ENCODE measurements at places on chromosomes 12 and 14.

DNA sequence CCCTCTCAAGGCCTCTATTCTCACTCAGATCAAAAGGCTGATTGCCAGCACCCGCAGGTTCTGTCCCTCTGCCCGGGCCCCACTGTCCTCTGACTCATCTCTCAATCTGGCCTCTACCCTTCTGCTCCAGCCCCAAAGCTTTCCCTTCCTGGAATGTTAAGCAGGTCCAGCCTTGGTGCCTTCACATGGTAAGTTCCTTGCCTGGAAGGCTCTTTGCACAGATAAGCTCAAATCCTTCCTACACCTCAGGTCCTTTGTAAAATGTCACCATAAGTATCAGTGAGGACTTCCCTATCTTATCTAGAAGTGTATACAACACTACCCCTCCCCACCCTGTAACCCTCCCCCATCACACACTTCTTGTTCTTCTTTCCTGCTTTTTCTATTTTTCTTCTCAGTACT, 22.2 kb downstream of the LPCAT3 start:
- DNase-seq: no peak

DNA sequence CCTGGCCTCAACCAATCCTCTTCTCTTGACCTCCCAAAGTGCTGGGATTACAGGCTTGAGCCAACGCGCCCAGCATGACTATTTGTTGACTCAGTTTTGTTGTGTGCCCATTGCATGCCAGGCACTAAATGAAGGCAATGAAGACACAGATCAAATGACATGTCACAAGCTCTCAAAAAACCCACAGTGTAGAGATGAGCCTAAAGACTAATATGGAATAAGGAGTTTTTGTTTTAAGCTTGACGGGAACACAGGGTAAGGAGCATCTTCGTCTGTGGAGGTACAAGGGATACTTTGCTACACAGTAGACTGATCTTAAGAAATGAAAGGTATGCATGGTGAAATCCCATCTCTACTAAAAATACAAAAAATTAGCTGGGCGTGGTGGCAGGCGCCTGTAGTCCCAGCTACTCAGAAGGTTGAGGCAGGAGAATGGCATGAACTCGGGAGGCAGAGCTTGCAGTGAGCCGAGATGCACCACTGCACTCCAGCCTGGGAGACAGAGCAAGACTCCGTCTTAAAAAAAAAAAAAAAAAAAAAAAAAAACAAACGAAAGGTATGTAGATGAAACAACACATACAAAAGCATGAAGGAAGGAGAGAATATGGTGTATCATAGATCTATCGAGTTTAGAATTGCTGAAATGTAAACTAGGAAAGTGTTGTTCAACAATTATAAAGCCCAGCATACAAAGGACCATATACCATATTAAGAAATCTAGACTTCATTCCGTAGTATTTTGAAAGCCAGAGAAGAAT, 122.1 kb upstream of the PTPRB start:
- DNase-seq: no peak

DNA sequence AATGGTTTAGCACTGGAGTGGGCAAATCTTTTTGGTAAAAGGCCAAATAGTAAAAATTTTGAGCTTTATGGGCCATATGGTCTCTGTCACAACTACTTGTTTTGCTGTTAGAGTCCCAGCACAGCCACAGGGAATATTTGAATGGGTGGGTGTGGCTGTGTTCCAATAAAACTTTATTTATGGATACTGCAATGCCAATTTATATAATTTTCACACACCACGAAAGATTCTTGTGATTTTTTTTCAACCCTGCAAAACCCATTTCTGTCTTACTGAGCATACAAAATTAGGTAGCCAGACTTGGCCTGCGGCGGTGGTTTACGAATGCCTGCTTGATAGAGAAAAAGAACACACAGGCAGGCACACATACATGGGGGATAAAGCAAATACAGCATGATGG, 28.3 kb downstream of the TMEM120B start:
- no peak for DNase-seq

DNA sequence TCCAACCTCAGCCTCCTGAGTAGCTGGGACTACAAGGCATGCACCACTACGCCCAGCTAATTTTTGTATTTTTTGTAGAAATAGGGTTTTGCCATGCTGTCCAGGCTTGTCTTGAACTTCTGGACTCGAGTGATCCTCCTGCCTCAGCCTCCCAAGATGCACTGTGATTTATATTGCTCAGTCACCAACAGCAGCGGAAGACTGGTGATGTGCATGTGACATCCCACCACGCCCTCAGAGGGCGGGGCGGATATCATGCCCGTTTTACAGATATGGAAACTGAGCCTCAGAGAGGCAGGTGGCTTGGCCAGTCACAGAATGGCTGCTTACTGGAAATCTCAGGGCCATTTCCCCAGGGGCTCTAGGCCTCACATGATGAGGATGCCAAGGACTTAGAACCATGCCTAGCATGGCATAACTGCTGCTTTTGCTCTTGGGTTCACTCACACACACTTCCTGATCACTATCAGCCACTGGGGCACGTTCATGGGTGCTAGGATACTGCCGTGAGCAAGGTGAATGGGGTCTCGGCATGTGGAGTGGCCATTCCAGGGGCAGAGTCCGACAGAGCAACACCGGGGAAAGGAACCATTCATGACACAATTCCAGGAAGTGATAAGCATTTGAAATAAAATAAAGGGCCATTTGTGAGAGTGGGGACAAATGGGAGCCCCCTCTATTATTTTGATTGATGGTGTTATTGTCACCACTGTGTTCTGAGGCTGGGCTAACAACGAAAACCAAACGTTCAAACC, 31.9 kb downstream of the RBM19 start:
- no peak for DNase-seq

DNA sequence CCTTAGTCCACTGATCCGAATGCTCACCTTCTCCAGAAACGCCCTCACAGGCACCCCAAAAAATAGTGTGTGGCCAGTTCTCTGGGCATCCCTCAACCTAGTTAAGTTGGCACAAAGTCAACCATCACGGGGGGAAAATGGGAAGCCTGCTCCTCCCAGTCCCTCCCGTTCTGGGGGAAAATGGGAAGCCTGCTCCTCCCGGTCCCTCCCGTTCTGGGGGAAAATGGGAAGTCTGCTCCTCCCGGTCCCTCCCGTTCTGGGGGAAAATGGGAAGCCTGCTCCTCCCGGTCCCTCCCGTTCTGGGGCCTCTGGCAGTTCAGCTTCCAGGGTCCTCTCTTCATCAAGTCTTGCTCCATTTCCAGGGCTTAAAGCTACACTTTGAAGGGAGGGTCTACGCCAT, 106.1 kb downstream of the RIMBP2 start:
- DNase-seq: no peak

- DNase-seq: no peak
These were observed 409.8 kb downstream of the NPAS3 start for GRCh38 chr14:33348510-33348909.

GRCh38 chr12:110252716-110253115, 28.3 kb upstream of the ATP2A2 start:
- DNase-seq: no peak

DNA sequence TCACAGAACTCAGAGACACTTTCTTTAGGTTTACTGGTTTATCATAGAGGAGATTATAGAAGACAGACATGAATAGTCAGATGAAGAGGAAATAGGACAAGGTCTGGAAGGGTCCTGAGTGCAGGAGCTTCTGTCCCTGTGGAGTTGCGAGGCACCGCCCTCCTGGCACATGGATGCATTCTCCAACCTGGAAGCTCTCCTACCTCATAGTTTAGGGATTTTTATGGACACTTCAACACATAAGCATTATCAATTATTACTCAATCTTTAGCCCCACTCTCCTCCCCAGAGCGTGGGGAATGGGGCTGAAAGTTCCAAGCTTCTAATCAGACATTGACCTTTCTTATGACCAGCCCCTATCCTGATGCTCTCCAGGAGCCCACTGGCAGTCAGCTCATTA, 12.6 kb upstream of the KRT7 start:
- DNase-seq: no peak

DNA sequence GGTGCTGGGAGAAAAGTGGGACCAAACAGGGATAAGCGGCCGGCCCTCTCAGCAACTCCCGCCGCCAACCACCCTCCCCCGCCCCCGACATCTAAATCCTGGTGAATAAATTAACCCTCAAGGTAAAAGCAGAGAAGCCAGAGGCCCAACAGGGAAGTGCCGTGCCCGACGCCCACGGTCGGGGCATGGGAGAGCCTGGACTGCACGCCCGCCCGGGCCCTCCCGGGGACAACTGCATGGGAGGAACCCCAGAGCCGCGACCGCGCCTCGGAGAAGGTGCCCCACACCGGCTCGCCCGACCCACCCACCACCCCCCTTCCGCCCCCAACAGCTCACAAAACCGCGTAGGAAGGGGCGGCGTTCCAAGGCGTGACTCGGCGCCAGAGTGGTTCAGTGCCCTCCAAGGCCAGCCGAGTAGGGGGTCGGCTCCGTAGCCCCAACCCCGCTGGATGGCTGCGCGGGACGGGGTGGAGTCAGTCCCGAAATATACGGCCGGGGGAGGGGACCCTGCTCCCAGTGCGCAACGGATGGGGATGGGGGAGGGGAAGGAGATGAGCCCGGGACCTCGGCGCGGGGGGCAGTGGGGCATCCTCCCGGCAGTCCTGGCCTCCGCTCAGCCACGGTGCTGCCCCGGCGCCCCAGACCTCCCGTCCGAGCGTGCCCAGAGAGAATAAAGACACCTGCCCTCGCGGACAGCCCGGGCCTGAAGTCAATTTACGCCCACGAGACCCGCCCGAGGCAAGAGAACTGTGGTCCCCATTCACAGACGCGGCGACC, 732 bp downstream of the SLC25A29 start:
- DNase-seq: peak; percentile 41

- peak; percentile 33 for DNase-seq
These were observed 14.0 kb downstream of the TAMALIN start for GRCh38 chr12:52020539-52021336.

GRCh38 chr12:113955109-113955970, 10.8 kb downstream of the RBM19 start:
- no peak for DNase-seq

DNA sequence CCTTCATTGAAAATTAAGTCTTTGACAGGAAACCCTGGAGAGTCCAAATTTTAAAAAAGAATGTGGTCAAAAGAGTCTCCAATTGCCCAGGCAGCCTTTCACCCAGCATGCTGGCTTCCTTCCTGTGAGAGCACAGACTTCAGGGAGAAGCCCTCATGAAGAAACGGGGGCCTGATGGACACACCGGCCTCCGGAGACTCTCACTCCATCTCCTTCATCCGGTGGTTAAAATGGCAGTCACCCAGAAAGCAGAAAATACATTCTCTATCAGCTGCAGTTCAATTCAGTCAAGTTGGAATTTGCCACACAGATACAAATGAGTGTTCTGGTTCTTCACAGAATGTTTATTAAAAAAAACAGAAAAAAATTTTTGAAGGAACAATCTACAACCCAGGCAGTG, 56.5 kb downstream of the CPM start:
- no peak for DNase-seq

GRCh38 chr12:89200217-89200616, 152.1 kb downstream of the DUSP6 start:
- no peak for DNase-seq

DNA sequence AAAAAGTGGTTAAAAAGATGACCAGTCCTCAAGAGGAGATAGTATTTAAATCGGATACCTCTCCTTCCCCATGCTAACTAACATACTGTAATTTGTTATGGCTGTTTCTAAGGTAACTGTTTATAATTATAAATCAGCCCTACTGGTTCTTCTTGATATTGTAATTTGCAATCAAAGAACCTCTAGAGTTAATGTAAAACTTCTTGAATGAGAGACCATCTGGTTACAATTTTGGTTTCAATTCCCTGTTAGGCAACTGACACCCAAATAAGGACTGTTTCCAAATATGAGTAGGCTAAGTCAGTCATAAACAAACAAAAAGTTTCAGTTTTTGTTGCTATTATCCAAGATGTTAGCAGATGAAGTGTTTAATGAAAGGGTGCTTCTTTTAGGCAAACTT, 120.2 kb upstream of the DNM1L start:
- no peak for DNase-seq

DNA sequence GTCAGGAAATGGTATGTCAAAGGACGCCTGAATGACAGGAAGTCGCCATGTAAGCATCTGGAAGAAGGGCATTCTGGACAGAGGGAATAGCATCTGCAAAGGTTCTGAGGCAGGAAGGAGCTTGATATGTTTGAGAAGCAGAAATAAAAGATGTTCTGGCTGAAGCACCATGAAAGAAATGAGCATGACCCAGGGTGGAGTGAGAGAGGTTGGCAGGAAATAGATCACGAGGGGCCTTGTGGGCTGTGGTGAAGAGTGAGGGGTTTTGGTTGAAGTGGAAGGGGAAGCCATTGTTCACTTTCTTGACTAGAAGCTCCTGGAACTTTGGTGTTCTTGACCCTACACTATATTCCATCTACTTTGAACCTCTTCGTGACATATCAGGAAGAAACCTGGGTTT, 99.4 kb upstream of the PARP11 start:
- peak; percentile 19 for DNase-seq

GRCh38 chr12:132907216-132907615, 19.8 kb upstream of the CHFR start:
- DNase-seq: no peak

DNA sequence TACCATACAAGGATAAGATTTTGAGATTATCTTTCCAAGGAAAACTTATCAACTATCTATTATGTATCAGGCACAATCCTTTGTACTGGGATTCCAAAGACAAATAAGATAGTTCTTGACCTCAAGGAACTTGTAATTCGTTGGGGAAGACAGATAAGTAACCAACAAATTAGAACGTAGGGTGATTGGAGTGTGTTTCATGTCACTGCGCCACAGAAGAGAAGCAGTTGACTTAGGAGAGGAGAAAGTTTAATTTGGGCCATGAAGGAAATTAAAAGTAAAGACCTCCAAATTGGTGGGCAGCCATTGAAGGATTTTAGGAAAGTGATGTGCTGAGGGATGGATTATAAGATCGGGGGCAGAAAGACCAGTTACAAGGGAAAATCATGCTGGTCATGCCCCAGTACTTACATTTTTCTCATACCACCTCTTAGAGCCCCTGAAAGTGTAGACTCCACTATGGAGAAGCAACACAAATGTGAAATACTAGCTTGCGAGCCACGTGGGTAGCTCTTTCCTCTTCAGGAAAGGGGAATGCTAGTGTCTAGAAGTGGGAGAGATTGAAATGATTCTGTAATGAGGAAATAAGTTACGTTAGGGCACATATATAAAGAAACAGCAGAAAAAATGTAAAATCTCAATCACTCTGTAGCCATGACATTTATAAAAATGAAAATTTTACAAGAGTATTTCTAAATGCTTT, 148.7 kb downstream of the ETV6 start:
- DNase-seq: no peak

DNA sequence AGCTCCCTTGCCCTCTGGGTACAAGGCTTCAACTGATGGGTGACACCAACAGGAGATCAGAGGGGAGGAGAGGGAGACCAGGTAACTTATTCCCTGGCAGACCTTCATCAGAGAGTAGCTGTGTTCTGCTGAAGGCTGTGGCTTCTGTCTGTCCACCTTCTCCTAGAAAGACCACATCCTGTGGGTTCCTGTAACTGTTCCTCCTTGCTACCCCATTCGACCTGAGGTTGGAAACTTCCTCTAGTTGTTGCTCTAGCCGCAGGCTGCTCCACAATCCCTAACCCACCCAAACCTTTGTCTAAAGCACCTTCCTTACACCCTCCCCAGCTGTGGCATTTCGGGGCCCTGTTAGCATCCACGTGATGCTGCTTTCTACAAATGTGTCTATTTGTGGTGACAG, 454.2 kb downstream of the DPF3 start:
- no peak for DNase-seq
